ENCODE measurements at places on chromosomes 7 and 10.

DNA sequence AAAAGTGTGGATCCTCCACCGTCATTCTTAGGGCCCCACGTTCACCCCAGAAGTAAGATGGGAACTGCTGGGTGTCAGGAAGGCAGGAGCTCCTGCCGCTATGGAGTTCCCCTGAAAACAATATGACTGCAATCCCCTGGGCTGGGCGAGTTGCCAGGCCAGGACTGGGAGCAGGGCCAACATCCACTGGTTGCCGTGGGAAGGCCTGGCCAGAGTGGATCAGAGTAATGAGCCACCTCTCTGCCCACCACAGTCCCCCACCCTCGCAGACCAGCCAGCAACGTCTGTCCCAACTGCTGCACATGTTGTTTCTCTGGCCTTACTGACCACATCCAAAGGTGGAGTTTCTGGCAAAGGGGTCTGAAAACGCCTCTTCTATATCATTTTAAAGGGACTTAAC is 86.6 kb downstream of the STRA8 start:
- no peak for DNase-seq

DNA sequence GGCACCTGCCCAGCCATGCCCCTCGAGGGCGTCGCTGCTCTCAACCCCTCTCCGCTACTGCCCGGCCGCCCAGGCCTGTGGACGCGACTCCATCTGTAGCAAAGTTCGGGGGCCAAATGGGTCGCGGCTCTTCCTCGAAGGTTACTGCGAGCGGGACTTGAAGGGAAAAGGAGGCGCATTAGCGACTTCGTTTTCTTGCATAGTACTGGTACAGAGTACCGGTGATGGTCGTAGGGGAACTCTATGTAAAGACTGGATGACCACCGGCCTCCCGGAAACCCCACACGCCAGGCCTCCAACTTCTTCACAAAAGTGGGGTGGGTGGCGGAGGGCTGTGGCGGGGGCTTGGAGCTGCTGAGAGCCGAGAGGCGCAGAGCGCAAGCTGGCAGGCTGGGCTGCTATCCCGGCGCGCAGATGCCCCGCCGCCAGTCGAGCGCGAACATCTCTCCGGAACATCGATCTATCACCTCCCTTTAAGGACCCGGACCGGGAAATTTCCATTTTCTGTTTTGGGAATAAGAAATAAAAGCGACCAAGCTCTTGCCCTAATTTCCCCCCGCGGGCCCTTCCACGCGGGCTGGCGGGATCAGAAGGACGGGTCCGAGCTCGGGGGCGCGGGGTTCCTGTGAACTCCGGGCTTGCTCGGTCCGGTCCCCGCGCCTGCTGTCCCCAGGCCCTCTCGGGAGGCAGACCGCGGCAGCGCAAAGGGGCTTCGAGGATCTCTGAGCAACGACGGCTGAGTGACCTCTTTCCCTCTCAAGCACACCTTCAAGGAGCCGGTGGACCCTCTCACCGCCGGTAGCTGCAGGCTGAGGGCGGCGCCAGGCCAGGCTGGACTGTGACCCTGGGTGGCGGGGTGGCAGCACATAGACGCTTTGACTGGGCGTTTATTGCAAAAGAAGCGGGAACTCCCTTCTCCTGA is 12.2 kb upstream of the FEZF1 start:
- DNase-seq, result no peak

GRCh38 chr10:124745673-124746072 is 1.5 kb upstream of the FAM53B start:
- no peak for DNase-seq

DNA sequence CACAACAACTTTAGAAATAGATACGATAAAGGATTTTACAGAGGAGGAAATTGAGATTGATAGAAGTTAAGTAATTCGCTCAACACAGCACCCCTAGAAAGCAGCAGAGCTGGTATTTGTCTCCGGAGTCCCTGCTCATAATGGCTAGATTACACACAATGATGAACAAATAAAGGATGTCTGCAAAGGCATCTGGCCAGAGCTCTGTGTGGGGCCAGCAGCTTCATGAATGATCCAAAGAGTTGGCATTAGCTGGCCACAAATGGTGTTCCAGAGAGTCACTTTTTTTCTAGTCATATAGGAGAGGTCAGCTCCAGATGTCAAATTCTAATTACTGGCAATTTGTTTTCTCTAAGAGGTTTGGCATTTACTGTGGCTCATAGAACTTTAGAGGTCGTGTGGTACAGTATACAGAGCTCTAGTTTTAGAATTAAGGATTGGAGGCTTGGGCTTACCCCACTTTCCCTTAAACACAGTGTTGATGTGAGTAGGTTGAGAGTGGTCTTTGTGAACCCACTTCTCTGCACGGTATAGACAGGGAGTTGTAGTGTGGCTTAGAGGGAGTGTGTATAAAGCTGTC is 186.2 kb downstream of the BICC1 start:
- no peak for DNase-seq

DNA sequence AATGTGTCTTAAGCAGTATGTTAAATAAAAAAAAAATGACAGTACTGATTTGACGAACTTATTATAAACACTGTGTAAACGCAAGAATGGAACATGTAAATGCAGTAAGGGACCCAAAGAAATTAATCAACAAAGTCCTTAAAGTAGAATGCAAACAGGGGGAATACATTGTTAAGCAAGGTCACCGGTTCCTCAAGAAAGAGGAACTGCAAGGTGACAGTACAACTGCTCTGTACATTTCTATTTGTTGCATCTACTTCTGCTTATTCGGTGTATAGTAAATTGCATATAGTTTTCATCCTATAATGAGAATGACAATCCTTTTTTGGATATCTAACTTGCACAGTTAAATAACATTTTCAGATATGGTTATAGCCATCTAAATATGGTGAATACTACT is 387.0 kb upstream of the SEMA3D start:
- DNase-seq, result no peak

- no peak for DNase-seq
Observed at GRCh38 chr7:100053215-100053614, 3.6 kb downstream of the ZSCAN21 start.

- DNase-seq, result no peak
Observed at GRCh38 chr10:69446650-69447151, 4.6 kb upstream of the TSPAN15 start.

DNA sequence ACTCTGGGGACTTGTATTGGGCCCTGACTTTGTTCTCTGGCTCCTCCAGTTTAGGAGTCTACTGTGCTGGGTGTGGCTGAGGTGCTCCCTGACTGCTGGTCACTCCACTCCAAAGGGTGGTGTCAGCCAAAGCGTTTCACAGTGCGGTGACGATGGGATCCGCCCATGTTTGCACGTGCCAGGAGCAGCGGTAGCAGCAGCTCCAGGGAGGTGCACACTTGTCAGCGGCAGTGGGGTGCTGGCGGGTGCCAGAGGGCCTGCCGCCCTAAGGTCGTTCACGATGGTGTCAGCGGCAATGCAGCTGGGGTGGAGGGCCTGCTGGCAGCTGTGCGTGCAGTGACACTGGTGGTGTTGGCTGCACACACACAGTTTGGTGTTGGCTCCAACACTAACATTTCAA is 268.5 kb upstream of the AKR1E2 start:
- DNase-seq, result no peak

DNA sequence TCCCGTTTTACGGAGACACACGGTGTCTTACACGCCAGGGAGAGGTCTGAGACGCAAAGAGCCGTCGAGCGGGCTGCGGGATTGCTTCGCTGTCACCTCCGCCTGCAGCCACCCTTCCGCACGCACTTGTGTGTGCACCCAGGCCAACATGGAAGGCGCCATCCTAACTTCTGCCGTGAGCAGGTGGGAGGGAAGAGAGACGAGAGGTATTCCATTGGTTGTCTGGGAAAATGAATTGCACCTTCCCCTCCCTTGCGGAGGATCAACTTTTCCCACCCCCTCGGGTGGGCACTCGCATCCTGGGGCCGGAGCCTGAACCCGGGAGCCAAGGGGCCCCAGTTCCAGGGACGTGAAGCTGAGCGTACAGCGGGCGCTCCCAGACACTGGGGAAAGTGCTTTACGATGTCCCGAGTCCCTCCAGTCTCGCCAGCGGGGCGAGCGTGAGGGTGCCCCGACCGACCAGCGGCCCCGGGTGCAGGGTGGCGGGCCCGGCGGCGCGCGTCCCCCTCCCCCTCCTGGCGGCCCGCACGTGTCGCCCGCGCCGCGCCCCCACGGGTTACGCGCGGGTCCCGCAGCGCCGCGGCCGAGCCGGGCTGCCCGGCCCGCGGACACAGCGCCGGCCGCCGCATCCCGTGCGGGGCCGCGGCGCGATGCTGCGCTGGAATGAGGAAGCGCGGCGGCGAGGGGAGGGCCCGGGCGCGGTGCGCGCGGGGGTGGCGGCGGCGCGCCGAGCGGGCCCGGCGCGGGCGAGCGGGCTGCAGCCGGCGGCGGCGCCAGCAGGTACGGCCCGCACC is 984 bp upstream of the IKZF1 start:
- no peak for DNase-seq

GRCh38 chr7:130995252-130996081 is 261.5 kb upstream of the KLF14 start:
- DNase-seq, result no peak

- no peak for DNase-seq
Observed at GRCh38 chr10:114868870-114869519, 47.4 kb downstream of the FHIP2A start.

GRCh38 chr10:114629824-114630730 is 28.0 kb downstream of the ABLIM1 start:
- no peak for DNase-seq

DNA sequence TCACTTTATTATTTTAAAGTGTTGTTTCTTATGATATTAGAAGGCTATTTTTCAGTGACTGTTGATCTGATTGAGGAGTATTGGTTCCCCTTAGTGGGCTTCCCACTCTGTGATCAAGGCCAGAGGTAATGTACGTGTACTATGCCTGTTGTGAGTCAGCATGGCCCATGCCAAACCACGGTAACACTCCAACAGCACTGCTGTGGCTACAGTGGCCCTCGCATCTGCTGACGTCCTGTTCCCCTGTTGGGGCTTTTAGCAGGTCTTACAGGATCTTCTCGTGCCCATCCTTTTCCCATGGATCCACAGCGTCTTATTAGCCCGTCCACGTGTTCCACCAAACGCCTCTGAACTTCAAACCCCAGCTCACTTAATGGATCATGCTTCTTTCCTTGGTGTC is 964.6 kb upstream of the CELF2 start:
- no peak for DNase-seq

- DNase-seq, result no peak
Observed at GRCh38 chr10:8035006-8035640, 19.4 kb upstream of the GATA3 start.

GRCh38 chr10:35949811-35950211 is 307.7 kb upstream of the FZD8 start:
- no peak for DNase-seq

GRCh38 chr7:6680146-6680545 is 26.6 kb downstream of the ZNF12 start:
- DNase-seq, result no peak

DNA sequence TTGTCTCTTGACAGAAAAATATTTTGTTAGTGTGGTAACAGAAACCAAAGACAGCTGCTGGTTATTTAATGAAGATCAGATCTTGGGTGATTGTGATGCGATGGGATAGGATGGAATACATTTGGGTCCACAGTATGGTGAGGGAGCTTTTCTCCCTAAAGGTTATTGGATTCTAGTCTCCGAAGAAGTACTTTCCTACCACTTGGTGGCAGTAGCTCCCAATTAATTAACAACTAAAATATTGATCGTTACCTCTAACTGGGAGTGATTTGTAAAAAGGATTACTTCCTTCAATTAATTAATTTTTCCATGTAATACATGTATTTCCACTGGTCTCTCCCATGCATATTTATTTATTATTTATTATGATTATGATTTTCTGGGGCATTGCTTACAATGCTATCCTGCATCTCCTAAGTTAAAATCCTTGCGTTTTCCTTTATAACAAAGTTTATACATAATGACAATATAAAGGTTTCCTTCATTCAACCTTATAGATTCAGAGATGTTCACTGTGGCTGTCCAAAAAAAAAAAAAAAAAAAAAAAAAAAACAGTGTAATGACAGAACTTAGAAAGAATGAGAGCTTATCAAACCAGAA is 25.6 kb downstream of the TMEM196 start:
- no peak for DNase-seq

DNA sequence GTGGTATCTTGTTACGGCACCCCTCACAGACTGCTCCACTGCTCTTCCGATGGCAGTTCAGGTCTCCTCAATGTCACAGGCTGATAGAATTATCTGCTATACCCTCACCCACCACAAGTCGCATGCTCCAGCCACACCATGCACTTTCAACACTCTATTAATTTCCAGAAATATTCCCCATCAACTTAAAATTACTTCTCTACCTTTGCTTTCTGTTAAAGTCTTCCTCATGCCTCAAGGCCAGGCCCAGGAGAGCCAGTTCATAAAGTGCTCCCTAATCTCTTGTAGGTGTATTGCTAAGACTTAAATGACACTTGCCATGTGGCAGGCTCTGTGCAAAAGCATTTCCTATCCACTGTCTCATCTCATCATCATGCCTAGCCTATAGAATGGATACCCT is 105.9 kb upstream of the ARID5B start:
- DNase-seq, result no peak
